ENCODE measurements at places on chromosomes 5 and 9.

DNA sequence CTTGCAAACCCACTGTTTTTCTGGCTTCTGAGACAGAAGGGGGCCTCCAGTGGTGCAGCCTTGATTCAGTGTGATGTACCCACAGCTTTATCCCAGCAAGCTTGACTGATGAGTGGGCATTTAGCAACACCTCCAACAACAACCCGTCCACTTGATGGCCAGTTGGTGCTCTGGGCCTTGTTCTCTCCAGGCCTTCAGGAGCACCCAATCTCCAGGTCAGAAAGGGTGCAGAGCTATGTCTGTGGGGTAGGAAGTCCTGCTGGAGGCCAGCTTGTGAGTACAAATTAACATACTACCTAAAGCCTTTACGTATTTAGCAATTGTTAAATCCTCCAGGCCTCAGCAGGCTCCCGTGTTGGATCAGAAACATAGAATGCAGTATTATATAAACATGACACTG is 10.1 kb upstream of the TRIM52 start:
- no peak for DNase-seq

DNA sequence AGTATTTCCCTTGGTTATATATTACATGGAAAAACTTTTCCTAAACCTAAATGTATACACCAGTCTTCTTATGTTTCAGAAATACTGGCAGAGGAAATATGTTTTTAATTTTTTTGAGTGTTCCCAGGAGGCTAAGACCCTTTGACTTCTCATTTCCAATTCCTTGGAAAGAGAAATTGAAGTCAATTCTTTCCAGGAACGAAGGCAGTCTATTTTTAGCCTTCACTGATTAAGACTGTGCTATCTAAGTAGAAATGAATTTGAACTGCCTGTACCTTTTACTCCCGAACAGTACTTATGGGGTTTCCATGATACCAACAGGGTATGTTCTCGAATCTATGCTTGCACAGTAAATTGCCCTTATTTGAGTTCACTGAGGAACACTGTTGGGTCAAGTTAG is 340.3 kb upstream of the CD180 start:
- DNase-seq, result no peak

GRCh38 chr5:67208403-67208802 is 11.8 kb upstream of the CD180 start:
- DNase-seq, result no peak

DNA sequence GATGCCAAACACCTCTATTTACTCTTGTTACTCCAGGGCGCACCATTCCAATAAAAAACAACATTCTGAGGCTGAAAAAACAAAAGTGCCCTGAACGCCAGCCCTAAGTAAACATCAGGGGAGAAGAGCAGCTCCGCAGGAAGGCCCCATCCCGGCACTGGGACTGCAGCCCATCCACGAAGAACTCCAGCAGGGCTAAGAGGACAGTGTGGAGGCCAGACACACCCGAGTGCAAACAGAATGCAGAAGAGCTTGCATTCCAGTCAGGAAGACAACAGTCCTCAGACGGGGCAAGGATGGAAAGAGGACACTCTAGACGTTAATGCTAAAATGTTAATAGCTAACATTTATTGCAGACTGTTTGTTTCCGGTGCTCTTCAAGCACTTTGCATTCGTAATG is 33.0 kb downstream of the FAM240B start:
- no peak for DNase-seq

GRCh38 chr9:80922544-80922943 is 766.8 kb downstream of the TLE1 start:
- DNase-seq, result no peak

DNA sequence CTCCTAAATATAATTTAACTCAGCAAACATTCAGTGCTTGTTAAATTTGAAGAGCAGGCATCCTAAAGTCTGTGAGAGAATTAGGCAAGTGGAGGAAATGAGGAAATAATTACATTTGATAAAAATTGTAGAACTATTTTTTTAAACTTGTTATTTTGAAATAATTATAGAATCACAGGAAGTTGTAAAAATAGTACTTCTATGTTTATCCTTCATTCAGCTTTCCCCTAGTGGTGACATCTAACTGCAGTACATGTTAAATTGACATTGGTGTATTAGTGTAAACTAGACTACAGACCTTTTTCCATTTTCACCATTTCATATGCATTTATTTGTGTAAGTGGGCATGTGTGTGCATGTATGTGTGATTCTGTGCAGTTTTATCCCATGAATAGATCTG is 51.6 kb downstream of the F2RL2 start:
- no peak for DNase-seq

DNA sequence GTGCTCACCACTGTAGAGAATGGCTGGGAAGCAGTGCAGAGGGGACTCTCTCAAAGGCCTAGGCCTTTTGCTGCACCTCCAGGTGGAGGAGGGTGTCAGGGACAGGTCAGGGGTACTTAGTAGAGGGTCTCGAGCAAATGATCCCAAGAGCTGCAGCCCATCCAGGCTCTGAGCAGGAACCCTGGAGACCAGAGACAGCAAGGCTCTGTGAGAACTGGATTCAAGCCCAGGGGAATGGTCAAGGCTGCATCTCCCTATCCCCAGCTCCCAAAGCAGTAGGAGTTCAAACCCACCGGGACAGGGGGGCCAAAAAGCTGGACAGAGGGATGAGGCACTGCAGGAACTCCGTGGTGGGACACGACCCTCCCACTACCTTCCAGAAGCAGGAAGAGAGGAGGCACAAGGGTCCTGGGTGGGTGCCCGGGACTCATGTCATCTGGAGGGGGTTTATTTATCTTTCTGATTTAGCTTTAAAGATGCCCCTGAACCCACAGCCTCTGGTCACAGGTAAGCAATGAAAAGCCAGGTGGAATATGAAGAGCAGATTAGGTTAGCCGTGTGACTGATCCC is 124.8 kb downstream of the MVB12B start:
- no peak for DNase-seq

DNA sequence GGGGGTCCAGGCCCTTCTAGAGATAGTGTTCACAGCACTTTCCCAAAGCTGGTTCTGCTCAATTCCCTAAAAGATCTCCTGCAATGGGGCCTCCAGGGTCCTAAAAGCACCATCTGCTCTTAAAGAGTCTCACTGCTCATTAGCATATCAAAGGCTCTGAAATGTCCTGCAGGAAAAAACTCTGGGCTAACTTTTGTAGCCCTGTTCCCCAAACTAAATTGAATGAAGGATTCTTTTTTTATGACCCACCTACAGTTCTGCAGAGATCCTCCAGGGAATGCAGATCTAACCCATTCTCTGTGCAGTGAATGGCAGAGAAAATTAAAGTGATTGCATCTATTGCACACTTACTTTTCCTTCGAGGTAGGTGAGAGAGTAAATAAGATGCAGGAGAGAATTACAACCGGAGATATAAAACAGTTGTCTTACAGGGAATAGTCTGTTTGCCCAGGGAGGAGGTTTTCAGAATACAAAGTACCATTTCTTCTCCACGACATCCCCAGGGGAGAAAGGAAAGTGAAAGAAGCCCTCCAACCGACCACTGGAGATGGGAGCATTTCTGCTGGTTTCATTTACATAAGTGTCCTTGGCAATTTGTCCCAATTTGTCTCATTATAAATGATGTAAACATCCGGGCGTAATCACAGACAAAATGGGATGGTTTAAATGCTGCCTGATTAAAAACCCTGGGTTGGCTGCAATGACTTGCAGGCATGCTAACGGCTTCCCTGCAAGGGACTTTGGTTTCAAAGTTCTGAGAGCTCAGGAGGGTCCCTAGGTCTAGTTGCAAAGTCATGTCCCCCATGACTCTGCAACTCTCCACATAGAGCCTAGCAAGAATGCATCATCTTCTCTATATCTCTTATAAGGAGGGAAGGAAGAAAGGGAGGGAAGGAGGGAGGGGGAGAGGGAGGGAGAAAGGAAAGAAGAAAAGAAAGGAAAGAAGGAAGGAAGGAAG is 114.0 kb downstream of the KCNIP1 start:
- no peak for DNase-seq

GRCh38 chr5:35229076-35230037 is 930 bp downstream of the PRLR start:
- DNase-seq, result no peak

DNA sequence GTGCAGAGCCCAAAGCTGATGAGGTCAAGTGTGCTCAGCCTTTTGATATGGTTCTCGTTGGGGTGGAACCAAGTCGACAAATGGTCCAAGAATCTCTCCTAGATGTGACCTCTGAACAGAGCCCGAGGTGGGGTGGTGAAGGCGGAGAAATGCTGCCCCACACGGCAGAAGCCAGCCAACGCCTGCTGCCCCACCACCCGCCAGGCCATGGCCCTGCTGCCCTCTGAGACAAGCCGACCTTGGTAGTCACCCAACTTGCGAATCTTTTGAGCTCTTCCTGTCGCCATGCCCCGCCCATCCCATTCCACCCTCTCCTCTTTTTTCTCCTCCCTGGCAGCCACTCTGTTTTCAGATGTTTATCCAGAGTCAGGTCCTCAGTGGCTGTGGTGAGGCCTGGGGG is 91.5 kb upstream of the EGFLAM start:
- no peak for DNase-seq

All from PC-9 (cell line).